ENCODE measurements at places on chromosomes 5 and 9. TPM values are rescaled to one million over a fixed set of nuclear protein-coding genes. Genes with fewer than 3 reads are reported as not detected.

Gene IRX4
- total RNA-seq = not detected

Gene FUT7
- total RNA-seq = not detected

Gene TRIM7
- 5.3 TPM for total RNA-seq

Gene NIPSNAP3A
- total RNA-seq = 47.0 TPM

Gene ACTBL2
- 2.8 TPM for total RNA-seq

Gene TMEM252
- not detected for total RNA-seq

Gene SEMA6A
- total RNA-seq = 9.3 TPM

Gene SOHLH1
- not detected for total RNA-seq

Gene PCDHGB2
- total RNA-seq = 4.7 TPM

Gene SURF2
- 24.4 TPM for total RNA-seq

Measured in glomerular endothelial cell (primary cell).